ENCODE measurements at places on chromosomes 12 and 14.

DNA sequence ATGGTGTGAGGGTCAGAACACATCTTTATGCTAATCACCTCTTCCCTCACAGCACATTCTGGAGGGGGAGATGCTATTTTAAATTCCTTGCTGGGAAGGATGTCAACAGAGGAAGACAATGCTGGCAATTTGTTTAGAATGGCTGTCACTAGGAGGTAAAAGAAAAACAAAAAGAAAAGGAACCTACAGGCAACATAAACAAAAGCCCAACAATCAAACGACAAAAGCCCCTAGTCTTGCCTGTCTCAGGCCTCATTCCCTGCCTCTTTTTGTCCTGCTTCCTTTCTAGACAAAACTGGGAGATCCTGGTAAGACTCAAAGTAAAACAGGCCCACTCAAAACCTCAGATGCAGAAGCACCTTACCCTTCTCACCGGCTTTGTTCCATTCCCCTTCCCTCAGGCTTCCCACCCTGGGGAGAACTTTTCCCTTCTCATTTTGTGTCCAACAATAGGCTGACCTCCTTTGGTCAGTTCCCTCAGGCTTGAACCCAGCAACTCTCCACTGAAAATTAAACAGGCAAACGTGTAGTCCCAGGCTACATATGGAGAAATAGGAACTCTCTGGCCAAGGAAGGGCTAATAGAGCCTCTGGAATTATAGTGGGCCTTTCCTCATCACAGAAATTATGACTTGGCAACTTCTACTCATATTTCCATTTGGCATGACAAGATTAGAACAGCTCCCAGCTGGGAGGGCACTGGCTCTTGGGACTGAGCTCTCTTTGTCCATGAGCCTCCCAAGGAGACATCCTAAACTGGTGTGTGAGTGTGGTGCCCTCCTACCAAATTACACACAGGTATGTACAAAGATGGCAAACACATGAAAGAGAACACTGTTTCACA is 193.0 kb downstream of the MON2 start:
- DNase-seq: no peak

DNA sequence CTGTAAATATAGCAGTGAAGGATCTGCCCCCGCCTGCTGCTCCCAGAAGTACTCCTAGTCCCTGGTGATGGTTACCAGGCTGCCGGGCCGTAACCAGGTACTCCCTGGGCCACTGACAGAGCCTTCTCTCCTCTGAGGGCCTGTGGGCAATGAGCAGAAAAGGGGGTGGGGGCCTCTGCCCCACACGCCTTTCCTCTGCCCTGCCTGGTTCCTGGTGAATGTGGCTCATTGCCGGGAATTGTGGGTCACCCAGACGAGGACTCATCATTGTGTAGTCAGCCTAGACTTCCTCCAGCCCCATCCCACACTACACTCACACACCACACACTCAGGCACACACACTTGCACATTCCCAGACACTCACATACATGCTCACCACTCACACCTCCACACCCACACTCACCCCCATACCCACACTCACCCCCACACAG is 35.7 kb upstream of the ACTN1 start:
- no peak for DNase-seq

- no peak for DNase-seq
Observed at GRCh38 chr14:85254711-85255110, 275.2 kb upstream of the FLRT2 start.

- no peak for DNase-seq
Observed at GRCh38 chr12:97601934-97602720, 139.5 kb downstream of the RMST start.

- DNase-seq: no peak
Observed at GRCh38 chr12:16003460-16003859, 92.3 kb downstream of the DERA start.

GRCh38 chr14:54175298-54175942 is 218.8 kb upstream of the BMP4 start:
- DNase-seq: peak; percentile 55

DNA sequence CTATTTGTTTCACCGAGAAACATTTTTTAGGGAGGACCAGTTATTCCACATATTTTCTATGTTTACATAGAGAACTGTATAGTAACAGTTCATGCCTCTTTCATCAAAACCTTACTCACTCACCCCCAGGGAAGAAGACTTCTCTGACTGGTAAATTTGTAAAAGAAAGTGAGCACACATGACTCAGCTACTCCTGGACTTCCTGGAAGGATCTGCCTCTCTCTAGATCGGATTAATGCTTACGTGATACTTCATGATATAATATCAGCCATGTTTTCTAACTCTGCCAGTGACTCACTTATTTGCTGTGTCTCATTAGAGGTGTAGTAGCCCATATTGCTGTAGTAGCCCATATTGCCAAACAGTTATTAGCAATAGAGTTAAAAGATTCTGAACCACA is 494.3 kb upstream of the ATXN7L3B start:
- no peak for DNase-seq

- DNase-seq: no peak
Observed at GRCh38 chr14:99035712-99036610, 236.0 kb downstream of the BCL11B start.

DNA sequence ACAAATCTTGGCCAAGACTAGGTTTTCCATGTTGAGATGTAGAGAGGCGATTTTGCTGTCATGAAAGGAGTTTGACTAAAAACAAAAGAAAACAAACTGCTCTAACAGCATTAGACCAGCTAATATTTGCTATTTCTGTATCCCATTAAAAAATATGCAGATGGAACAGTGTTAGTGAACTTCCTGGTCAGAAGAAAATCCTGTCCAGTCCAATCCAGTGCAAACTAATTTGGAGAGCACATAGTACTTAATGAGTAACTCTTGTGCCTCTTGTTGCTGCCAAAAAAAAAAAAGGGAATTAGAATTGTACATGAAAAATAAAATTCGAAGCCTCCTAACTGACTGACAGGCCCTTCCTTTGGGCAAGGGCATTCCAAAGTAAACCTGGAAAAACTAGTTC is 298.8 kb downstream of the ETNK1 start:
- DNase-seq: no peak

Measured in WERI-Rb-1 (cell line).